ENCODE measurements at places on chromosomes 5 and 9. TPM values are rescaled to one million over a fixed set of nuclear protein-coding genes. Genes with fewer than 3 reads are reported as not detected.

DNA sequence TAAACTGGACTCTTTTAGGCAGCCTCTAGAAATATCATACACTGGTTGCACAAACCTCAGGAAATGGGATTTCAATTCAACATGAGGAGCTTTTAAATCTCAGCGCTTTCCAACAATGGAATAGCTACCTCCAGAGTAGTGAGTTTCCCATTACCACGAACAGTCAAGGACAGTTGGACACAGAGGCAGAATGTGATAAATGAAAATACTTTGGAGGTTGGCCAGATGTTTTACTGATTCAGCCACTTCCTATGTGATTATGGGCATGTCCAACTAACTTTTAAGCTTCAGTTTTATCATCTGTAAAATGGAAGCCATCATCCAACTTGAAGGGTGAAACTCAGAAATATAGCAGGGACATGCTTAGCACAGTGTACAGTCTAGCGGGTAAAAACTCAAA lies 2.1 kb downstream of the FBXW2 start:
- DNase-seq, result no peak

DNA sequence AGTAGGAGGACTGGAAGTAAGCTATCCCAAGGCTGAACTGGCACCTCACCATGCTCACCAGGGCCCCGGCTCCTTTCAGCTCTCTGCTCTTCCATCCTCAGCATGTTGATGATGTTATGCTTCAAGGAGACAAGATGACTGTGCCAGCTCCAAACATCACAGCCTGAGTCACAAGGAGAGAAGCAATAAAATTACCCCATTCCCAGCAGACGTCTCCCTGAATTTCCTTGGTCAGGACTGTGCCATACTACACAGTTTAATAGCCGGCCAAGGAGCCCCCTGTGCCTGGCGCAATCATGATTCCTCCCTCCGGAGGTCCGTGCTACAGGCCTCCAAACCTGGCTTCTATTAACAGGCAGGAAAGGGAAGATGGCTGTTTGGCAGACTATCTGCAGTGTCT lies 51.2 kb upstream of the ROR2 start:
- no peak for DNase-seq

DNA sequence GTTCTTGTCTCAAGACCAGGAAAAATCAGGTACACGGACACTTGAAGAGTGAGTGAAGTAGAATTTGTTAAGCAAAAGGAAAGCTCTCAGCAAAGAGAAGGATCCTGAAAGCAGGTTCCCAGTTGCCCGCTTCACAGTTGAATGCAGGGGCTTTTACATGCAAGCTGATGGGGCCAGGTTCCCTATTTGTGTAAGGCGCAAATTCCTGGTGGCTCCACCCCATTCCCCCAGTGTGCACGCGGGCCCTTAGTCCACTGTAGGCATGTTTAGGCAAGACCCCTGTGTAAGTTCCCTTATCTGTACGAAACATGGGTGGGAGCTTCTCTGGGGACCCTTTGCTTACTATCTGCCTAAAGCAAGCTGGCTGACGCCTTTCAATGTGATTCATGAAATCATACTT lies 2.7 kb upstream of the AGTPBP1 start:
- no peak for DNase-seq

DNA sequence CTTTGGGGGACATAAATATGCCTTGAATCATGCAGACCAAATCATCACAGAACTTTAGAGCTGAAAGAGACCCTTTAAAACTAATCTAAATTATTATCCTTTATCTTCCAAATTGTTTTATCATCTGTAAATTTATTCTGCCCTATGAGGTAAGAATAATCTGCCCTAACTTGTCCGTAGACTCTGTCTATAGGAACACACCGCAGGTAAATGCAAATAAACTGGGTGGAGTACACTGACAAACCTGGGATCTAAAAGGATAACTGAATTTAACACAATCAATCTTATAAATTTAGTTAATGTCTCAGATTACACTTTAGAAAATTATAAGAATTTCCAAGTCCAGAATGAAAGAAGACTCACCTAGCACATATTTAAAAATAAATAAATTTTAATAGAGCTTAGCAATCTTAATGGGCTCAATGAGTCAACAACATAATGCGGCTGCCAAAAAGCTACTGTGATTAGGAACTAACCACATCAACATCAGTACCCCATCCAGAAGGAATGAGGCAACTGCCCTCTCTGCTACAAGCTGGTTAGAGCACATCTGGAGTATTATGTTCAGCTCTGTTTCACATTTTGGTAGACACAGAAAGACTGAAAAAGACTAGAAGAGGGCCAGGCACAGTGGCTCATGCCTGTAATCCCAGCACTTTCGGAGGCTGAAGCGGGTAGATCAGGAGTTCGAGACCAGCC lies 5.6 kb downstream of the MEGF9 start:
- DNase-seq, result no peak

DNA sequence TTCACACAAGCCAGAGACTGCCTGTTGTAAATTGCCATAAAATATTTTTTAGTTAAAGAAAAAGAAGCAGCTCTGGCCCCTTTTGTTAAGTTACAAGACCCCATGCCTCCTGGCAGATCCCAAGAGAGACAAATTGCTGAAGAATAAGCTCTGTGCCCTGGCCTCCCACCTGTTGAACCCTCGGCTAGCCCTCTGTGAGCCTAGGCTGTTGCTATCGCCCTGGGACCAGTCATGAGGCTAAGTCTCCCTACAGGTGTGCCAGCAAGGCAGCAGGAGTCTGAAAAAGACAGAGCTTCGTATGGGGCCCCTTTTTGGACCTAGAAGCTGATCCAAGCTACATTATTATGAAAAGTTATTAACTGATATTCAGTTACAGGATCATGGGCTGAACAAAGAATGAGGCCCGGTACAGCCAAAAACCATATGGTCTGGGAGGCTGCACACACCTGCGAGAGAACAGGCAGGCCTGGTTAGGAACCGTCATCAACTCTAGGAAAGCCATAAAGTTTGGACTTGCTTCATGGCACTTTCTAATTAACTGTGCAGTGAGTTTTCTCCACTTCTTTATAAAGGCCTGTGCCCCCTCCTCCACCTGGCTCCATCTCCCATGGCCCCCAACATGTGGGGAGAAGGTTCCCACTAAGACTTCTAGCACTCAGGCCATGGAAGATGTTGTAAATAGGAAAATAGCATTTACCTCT lies 384.7 kb downstream of the ENC1 start:
- DNase-seq, result no peak

GRCh38 chr9:77769246-77769645 lies 121.1 kb upstream of the GNA14 start:
- DNase-seq, result no peak

- no peak for DNase-seq
Measured at GRCh38 chr5:71961786-71962185, 145.5 kb upstream of the MAP1B start.

GRCh38 chr9:5361326-5362010 lies 21.8 kb upstream of the RLN1 start:
- DNase-seq, result no peak

DNA sequence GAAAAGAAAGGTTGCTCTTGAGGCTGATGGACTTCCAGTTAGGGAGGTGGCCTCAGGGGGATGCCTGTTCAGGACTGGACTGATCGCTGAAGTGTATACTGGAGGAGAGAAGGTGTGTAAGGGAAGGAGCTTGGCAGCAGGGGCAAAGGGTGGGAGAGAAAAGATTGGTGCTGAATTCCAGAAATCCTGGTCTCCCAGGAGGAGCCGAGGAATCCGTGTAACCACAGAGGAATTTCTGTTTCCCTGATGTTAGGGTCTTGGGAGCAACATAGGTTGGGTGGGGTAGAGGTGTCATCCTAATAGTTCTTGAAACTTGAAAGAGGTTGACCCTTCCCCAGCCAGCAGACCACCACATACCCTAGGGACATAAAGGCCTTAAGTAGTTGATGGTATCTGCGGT lies 88.9 kb upstream of the PTPN3 start:
- DNase-seq, result no peak

- DNase-seq, result no peak
Measured at GRCh38 chr5:92560698-92561401, 1020.2 kb downstream of the NR2F1-AS1 start.

DNA sequence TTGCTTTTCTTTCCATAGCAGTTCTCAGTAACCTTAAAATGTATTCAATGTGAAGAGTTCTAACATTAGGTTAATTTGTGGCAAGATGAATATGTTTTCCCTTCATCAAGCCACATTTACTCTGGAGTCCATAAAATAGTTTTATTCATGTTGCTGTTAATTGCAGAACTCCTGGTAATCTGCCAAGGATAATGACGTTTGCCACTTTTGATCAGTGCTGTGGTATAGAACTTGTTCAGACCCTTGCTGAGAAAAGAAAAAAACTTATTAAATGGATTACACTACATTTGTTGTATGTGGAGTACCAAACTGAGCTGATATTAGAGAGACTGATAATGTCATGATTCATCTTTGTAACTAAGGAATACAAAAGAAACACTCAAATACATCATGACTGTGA lies 212.4 kb upstream of the DMAC1 start:
- no peak for DNase-seq

Gene CARTPT
- total RNA-seq, result not detected

DNA sequence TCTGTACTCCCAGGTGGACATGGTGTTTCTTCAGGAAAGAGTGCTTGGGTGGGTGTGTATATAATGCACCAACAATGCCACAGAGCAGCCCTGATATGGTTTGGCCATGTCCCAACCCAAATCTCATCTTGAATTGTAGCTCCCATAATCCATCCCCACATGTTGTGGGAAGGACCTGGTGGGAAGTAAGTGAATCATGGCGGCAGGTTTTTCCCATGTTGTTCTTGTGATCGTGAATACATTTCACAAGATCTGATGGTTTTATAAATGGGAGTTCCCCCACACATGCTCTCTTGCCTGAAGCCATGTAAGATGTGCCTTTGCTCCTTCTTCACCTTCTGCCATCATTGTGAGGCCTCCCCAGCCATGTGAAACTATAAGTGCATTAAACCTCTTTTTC lies 158.5 kb downstream of the NR3C1 start:
- no peak for DNase-seq

Gene PCDHGA5
- 0.94 TPM for total RNA-seq

- DNase-seq, result no peak
Measured at GRCh38 chr9:28155067-28155466, 581.8 kb upstream of the C9orf72 start.

Gene GDNF
- not detected for total RNA-seq

Gene UTP15
- total RNA-seq, result 10.3 TPM

GRCh38 chr5:30626557-30626956 lies 566.9 kb upstream of the CDH6 start:
- no peak for DNase-seq

- peak; percentile 78 for DNase-seq
Measured at GRCh38 chr9:129483415-129484351, 137.2 kb downstream of the C9orf50 start.

Gene TMEM252
- total RNA-seq, result 55.3 TPM

DNA sequence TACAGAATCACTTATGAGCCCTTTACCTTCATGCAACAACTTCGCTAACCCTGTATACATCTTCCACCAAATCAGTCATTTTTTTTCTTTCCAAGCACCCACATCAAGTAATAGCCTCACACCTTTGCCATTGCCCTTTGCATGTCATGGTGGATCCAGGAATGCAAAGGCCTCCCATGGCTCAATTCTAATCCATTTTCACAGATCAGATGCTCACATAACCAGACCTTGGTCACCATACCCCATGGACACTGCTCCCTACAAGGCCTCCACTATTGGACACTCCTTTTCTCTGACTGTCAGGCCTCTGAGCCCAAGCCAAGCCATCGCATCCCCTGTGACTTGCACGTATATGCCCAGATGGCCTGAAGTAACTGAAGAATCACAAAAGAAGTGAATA lies 179.5 kb downstream of the RASEF start:
- no peak for DNase-seq

- no peak for DNase-seq
Measured at GRCh38 chr5:110062246-110062645, 372.5 kb downstream of the MAN2A1 start.

Gene MLANA
- total RNA-seq, result not detected

Gene LAMC3
- 1.6 TPM for total RNA-seq

Gene CCDC152
- total RNA-seq, result not detected

Gene NR5A1
- not detected for total RNA-seq

- DNase-seq, result no peak
Measured at GRCh38 chr9:16794871-16795639, 75.4 kb downstream of the BNC2 start.

- DNase-seq, result no peak
Measured at GRCh38 chr5:177297922-177298321, 5.6 kb downstream of the RAB24 start.

Gene NUTM2F
- total RNA-seq, result not detected

GRCh38 chr9:89412951-89413350 lies 85.0 kb downstream of the SEMA4D start:
- DNase-seq, result no peak

DNA sequence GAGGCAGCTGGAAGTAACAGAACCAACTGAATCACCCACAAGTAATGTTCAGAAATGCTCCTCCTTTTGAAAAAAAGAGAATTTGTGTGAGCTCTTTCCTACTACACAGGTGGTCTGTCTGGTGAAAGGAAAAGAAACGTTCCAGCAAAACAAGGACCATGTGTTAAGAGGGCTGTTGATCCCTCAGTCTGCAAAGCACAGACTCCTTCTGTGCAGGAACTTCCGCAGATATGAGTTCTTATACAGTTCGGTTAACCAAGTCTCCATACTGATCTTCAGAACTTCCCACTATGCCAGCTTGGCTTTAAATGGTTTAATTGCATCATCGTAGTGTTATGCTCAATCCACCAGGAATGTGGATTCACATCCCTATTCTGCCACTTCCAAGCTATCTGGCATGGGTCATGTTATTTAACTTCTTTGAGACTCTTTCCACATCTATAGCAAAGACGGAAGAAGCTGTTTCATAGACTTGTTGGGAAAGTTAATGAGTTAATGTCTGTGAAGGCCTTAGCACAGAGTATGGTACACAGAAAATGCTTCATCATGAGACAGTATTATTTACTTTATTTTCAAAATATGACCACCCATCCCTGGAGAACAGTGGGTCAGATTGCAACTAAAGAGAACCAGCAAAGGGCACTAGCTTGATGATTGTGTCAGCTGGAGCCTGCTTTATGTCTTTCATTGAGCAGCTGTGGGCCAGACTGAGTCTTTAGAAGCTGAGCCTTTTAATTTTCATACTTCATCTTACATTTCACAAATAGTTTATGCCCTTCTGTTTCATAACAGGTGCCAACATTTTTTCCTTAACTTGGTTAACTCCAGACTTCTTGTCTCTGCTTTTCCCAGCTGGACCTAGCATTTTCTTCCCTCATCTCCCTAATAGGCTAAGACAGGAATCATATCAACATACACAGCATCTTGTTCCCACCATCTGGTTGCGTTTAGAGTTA lies 89.9 kb downstream of the MAMDC2 start:
- no peak for DNase-seq

- no peak for DNase-seq
Measured at GRCh38 chr5:15959370-15960164, 220.0 kb downstream of the MARCHF11 start.

Gene STING1
- 15.1 TPM for total RNA-seq

- peak; percentile 58 for DNase-seq
Measured at GRCh38 chr9:85425153-85425611, 316.6 kb downstream of the AGTPBP1 start.

All from Peyer's patch (tissue), 4 donors.